ENCODE measurements at places on chromosomes 4 and X.

DNA sequence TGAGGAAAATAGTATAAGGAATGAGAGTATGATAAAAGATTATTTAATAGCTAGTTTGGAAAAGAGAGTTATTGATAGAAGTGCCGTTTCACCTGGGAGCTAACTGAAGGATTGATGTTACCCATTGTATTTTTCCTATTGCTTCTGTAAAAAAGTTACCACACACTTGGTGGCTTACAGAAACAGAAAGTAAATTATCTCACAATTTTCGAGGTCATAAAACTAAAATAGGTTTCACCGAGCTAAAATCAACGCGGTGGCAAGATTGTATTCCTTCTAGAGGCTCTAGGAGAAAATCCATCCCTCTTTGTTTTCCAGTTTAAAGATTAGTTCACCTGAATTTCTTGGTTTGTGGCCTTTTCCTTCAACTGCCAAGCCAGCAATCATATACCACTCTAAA, 11.1 kb upstream of the TRAM1L1 start:
- no peak for DNase-seq

GRCh38 chrX:131745942-131746489, 202.1 kb downstream of the OR13H1 start:
- DNase-seq, result no peak

GRCh38 chrX:39985551-39985950, 112.2 kb downstream of the BCOR start:
- no peak for DNase-seq

- DNase-seq, result peak; percentile 32
Measured at GRCh38 chrX:1535241-1536041, 1.5 kb downstream of the P2RY8 start.

DNA sequence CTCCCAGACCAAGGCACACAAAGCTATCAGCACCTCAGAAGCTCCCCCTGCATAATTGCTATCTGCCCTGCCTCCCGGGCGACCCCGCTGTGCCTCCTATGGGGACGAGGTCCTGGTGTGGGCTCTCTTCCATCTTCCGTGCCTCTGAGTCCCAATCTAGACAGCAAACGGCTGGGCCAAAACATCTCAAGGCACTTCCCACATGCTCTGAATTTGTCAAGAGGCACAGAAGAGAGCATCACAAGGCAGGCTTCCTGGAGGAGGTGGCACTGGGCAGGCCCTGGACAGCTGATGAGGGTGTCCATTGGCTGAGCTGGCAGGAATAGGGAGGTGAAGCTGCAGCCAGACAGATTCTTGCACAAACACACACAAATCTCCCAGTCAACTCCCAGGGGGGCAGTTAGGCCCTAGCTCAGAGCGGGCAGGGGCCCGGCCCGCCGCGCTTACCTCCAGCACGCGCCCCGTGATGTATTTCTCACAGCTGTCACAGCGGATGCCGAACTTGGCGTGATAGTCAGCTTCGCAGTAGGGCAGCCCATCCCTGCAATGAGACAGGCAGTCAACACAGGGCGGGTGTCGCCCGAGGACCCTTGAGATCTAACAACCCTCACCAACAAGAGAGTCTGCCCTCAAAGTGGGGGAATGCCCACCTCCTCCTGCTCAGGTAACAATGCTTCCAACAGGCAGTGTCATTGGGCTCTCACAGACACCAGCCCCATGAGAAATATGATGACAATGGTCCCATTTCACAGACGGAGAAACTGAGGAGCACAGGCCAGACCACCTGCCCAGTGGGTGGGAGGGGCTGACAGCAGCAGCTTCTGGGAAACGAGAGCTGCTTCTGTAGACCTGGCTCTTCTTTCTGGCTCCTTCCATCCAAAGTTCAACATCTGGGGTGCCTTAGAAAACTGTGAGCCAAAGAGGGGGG, 81.2 kb downstream of the ABLIM2 start:
- no peak for DNase-seq

- no peak for DNase-seq
Measured at GRCh38 chrX:2540426-2540947, 39.7 kb upstream of the DHRSX start.

GRCh38 chr4:146338512-146338911, 124.2 kb downstream of the REELD1 start:
- DNase-seq, result no peak

GRCh38 chrX:29461039-29461438, 754.3 kb upstream of the MAGEB2 start:
- no peak for DNase-seq

GRCh38 chr4:177528620-177529019, 86.4 kb upstream of the AGA start:
- no peak for DNase-seq

- DNase-seq, result no peak
Measured at GRCh38 chr4:82593411-82593810, 31.6 kb upstream of the TMEM150C start.

- DNase-seq, result no peak
Measured at GRCh38 chrX:10984213-10984612, 126.9 kb upstream of the HCCS start.

- no peak for DNase-seq
Measured at GRCh38 chr4:1381944-1382541, 24.2 kb downstream of the NKX1-1 start.

- DNase-seq, result peak; percentile 72
Measured at GRCh38 chr4:146175541-146176453, at the start of gene LSM6. Gene LSM6, plus strand, starts transcription at chr4:146175718. Its CDS starts 7,204 bp downstream, at chr4:146182922.

DNA sequence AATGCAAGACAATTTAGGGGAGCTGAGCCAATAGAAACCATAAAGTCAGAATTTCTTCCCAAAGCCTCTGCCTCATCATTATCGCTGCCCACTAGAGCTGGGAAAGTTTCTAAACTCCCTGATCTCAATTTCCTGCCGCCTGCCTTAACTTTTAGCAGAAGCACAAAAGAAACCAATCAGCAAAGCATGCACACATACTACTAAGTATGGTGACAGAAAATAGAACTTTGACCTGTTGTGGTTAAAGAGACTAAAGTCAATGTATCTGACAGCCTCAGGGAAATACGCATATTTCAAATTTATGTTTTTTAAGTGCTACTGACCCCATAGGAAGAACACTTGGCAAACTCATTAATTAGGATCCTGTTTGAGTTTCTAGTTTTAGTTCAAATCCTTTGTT, 10.1 kb downstream of the STK26 start:
- no peak for DNase-seq

GRCh38 chr4:165872461-165873297, at the start of gene TLL1:
Gene TLL1, plus strand, starts transcription at chr4:165873237. Its CDS starts 668 bp downstream, at chr4:165873905.
- DNase-seq, result no peak

Measured in activated gamma-delta T cell (primary cell).